ENCODE measurements at places on chromosomes 12 and 14. TPM values are rescaled to one million over a fixed set of nuclear protein-coding genes. Genes with fewer than 3 reads are reported as not detected.

DNA sequence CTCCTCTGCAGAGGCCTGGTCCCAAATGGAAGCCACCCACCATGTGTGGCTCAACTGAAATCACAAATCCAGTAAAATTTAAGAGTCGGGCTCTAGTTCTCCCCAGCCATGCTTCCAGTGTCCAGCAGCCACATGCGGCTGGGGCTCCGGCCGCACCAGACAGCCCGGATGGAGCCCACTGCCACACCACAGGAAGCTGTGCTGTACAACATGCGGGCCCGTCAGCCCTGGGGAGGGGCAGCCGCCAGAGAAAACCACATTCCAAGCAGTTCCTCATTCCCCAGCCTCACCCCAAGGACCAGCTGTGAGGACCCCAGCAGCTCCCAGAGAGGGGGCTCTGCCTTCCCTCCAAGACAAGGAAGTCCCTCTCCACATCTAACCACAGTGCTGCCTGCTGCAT lies 135.0 kb downstream of the NCOR2 start:
- H3K27ac ChIP-seq: no peak overlapping the region
- no peak for DNase-seq
- peaks cover 17% of the 10 kb centered on the region for H3K4me1 ChIP-seq
- peaks cover 35% of the 10 kb centered on the region for H3K36me3 ChIP-seq

- H3K4me3 ChIP-seq: no peak overlapping the region
- peak; percentile 41 for DNase-seq
- H3K36me3 ChIP-seq: no peaks in the 10 kb centered on the region
- H3K4me1 ChIP-seq: no peaks in the 10 kb centered on the region
- no peaks in the 10 kb centered on the region for H3K27me3 ChIP-seq
- no peak overlapping the region for H3K27ac ChIP-seq
Observed at GRCh38 chr12:130761537-130762318, 45.6 kb upstream of the RIMBP2 start.

DNA sequence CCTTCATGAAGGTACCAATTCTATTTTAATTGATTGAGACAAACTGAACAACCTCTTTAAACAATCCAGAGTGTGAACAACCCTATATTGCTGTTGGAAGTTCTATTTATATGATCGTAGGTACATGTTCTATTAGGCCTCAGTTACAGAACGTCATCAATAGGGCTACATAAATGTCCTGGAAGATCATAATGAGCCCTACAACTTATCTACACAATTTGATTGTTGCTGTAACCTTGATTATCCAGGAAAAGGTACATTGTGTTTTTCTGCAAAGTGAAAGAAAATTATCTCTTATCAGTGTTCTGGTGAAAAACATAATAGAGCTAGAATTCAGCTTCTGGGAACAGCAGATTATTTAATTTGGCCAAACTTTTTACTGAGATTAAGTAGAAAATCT lies 612.9 kb downstream of the GALC start:
- no peak overlapping the region for H3K4me3 ChIP-seq
- H3K27ac ChIP-seq: no peak overlapping the region
- H3K27me3 ChIP-seq: no peaks in the 10 kb centered on the region
- no peak for DNase-seq

GRCh38 chr12:72610342-72610741 lies 338.2 kb downstream of the TRHDE start:
- H3K27me3 ChIP-seq: no peaks in the 10 kb centered on the region
- H3K4me1 ChIP-seq: no peaks in the 10 kb centered on the region
- 0 out of 2 replicates have a peak, but pooled peaks cover 2% of the 10 kb centered on the region for H3K36me3 ChIP-seq
- DNase-seq: no peak
- H3K4me3 ChIP-seq: no peak overlapping the region

GRCh38 chr12:1723721-1724120 lies 32.9 kb downstream of the ADIPOR2 start:
- no peaks in the 10 kb centered on the region for H3K4me1 ChIP-seq
- DNase-seq: no peak
- H3K36me3 ChIP-seq: no peaks in the 10 kb centered on the region
- H3K4me3 ChIP-seq: no peak overlapping the region
- H3K27me3 ChIP-seq: no peaks in the 10 kb centered on the region
- H3K27ac ChIP-seq: no peak overlapping the region

- no peaks in the 10 kb centered on the region for H3K27me3 ChIP-seq
- no peaks in the 10 kb centered on the region for H3K4me1 ChIP-seq
- H3K36me3 ChIP-seq: no peaks in the 10 kb centered on the region
Observed at GRCh38 chr12:26523708-26524150, 309.3 kb downstream of the ITPR2 start.

GRCh38 chr14:101395779-101396178 lies 165.5 kb upstream of the DIO3 start:
- DNase-seq: no peak
- H3K27me3 ChIP-seq: peaks cover 7% of the 10 kb centered on the region
- H3K36me3 ChIP-seq: no peaks in the 10 kb centered on the region
- H3K4me3 ChIP-seq: no peak overlapping the region

DNA sequence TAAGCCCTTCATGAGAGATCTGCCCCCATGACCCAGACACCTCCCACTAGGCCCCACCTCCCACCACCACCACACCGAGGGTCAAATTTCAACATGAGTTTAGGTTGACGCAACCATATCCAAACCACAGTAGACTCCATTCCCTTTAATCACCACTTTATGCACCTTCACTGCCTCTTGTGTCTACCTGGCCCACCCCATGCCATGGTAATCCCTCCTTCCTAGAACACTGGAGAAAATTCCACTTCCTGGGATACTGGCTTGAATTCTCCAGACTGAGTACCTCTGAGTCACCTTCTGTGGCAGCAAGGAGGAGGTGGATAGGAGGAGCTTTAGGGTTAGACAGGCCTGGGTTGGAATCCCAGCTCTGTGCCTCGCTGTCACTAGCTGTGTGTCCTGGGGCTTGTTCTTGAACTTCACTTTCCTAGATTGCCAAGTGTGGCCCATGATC lies 26.1 kb upstream of the CIPC start:
- no peaks in the 10 kb centered on the region for H3K36me3 ChIP-seq
- H3K27me3 ChIP-seq: no peaks in the 10 kb centered on the region
- H3K4me1 ChIP-seq: peaks cover 1% of the 10 kb centered on the region
- DNase-seq: peak; percentile 39
- H3K4me3 ChIP-seq: no peak overlapping the region

The GARIN6 gene
- not detected for polyA plus RNA-seq

The FOXM1 gene
- polyA plus RNA-seq: 29.3 TPM

The C14orf39 gene
- 0.70 TPM for polyA plus RNA-seq

The AMHR2 gene
- not detected for polyA plus RNA-seq

The CCND2 gene
- 1.1 TPM for polyA plus RNA-seq

The TAS2R19 gene
- 0.29 TPM for polyA plus RNA-seq

Measured in IMR-90 (cell line).